ENCODE measurements at places on chromosomes 3 and 15.

DNA sequence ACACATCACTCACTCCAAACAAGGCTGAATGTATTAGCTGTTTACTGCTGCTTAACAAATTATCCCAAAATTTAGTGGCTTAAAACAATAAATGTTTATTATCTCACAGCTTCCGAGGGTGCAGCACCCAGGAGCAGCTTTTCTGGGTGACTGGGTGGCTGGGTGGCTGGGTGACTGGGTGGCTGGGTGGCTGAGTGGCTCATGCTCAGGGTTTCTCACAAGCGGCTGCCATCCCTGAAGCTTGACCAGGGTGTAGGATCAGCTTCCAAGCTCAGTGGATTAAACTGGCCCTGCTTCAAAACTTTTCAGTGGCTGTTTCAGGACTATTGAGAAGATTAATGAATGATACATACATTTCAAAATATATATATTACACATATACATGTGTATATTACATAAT lies 2.3 kb upstream of the CYP11A1 start:
- DNase-seq = no peak

GRCh38 chr3:73258057-73258456 lies 196.6 kb downstream of the EBLN2 start:
- DNase-seq = no peak

- no peak for DNase-seq
Observed at GRCh38 chr3:142846779-142847577, 41.9 kb downstream of the PCOLCE2 start.

DNA sequence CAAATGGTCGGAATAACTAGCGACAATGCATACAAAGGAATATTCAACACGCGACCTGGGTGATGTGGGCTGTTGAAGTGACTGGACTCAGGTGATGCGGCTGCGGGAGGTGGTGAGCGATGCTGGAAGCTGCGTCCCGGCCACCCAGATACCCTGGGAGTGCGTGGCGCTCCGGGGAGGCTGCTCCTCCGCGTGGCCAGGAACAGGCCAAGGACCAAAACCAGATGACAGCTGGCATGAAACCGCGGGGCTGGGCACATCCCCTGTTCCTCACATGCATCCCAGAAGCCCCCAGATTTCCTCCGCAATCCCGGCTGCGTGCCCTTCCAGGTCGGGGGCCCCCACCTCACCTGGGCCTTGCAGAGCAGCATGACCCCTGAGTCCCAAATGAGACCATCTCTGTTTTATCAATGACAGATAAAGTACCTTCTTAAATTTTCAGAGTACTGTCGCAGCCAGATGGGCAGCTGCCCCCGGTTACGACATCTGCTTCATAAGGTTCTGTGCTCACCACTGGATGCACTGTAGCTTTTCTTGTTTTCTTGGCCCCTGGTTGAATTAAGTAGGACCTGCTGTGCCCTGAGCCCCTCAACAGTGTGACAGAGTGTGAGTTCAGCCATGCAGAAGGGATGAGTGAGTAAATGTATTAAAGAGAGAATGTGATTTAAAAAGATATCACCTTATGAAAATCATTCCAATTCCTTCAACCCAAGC lies 278.2 kb downstream of the GABRG3 start:
- no peak for DNase-seq

GRCh38 chr15:40053831-40054604 lies 15.0 kb upstream of the SRP14 start:
- peak; percentile 41 for DNase-seq

DNA sequence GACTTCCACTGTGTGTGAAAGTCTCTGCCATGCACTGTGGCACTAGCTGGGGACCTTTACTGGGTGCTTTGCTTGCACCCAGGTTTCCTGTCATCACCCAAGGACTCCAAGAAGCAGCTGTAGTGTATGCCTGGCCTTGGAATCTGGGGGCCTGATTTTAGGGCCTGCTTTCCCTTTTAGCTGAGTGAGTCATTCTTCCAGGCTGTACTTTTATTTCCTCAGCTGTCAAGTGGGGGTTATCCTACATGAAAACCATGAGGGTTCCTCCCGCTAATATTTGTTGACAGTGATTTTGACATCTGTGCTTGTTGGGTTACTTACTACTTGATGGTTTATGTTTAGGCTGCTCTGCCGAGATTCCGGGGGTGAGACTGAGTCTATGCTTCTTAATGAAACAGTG lies 18.5 kb downstream of the GORASP1 start:
- DNase-seq = no peak

GRCh38 chr3:185399737-185400667 lies 37.1 kb downstream of the MAP3K13 start:
- DNase-seq = no peak

DNA sequence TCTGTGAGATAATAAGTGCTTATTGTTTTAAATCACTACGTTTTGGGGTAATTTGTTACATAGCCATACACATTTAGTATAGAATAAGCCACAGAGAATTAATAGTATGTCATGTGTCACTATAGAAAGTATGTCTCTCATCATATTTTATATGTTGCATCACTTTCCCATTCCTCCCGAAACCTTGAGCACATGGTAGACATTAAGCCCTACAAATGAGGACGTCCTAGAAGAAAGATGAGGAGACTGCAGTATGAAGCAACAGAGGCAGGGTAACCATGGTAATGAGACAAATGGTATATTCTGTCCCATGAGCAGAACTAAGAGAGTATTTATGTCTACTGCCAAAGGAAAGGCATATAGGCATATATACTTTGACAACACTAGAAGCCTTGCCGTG lies 720.2 kb downstream of the ROBO1 start:
- DNase-seq = no peak

DNA sequence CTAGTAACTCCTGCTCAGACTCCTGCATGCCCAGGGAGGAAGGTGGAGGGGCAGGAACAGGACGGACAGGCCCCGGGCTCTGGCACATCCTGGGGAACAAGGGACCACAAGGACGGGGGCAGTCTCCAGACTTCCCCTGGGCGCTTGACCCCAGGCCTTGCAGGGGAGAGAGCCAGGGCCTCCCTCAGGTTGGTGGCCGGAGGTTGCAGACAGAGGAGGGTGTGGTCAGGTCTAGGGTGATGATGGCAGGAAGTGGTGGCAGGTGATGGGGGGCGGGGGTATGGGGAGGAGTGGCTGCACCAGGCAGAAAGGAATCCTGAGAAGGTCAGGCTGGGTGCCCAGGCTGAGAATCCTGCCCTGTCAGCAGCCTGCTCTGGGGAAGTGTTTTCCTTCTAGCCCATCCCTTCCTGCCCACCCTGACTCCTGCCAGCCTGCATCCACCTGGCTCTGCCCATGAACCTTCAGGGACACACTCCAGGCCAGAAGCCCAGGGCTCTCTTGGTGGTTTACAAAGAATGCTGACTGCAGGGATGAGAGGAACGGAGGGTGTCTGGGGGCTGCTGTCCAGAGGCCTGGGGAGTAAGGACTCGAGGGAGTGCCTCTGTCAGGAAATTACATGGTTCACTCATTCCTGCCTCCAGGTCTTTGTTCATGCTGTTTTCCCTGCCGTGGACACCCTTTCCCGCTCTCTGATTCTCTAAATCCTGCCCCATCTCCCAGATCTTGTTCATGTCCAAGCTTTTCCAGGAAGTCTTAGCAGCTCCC lies 15.8 kb downstream of the LOXL1 start:
- no peak for DNase-seq

- DNase-seq = no peak
Observed at GRCh38 chr15:57614241-57614640, 22.5 kb downstream of the MYZAP start.

- no peak for DNase-seq
Observed at GRCh38 chr15:63401078-63401477, 19.4 kb upstream of the CA12 start.

GRCh38 chr15:51708013-51708412 lies 26.7 kb downstream of the SCG3 start:
- no peak for DNase-seq

DNA sequence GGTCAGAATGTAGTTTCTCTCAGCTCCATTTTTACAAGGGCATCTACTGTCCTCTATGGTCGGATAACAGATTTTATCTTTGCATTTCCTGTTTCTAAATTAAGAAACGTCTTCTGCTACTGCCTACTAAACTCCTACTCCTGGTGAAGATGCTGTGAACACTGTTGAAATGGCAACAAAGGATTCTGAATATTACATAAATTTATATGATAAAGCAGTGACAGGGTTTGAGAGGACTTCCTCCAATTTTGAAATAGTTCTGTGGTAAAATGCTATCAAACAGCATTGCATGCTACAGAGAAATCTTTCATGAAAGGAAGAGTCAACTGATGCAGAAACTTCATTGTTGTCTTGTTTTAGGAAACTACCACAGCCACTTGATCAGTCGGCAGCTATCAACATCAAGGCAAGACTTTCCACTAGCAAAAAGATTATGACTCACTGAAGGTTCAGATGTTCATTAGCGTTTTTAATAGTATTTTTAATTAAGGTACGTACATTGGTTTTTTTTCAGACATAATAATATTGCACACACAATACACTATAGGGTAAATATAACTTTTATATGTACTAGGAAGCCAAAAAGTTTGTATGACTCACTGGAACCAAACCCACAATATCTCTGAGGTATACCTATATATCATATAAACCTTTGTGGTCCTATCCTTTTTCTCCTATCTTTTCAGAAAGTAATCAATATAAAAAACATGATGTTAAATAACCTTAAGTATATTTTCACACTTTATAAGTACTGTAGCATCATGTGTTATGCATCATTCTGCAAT lies 156.1 kb downstream of the STAG1 start:
- no peak for DNase-seq

GRCh38 chr3:54836871-54837270 lies 91.0 kb downstream of the LRTM1 start:
- no peak for DNase-seq

GRCh38 chr15:64702816-64703631 lies 72.4 kb downstream of the RBPMS2 start:
- peak; percentile 83 for DNase-seq

GRCh38 chr15:79898369-79898768 lies 1.6 kb upstream of the MTHFS start:
- DNase-seq = no peak

DNA sequence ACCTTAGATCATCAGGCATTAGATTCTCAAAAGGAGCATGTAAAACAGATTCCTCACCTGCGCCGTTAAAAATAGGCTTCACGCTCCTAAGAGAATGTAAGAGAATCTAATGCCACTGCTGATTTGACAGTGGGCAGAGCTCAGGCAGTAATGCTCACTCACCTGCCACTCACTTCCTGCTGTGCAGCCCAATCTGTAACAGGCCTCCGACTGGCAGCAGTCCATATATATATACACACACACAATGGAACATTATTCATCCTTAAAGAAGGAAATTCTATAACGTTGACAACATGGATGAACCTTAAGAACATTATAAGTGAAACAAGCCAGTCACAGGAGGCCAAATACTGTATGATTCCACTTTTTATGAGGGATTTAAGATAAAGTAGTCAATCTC lies 24.5 kb downstream of the ZNF148 start:
- no peak for DNase-seq

GRCh38 chr3:132038198-132038825 lies 3.5 kb upstream of the CPNE4 start:
- DNase-seq = no peak

- DNase-seq = no peak
Observed at GRCh38 chr15:62241135-62241770, 76.2 kb upstream of the C2CD4B start.

DNA sequence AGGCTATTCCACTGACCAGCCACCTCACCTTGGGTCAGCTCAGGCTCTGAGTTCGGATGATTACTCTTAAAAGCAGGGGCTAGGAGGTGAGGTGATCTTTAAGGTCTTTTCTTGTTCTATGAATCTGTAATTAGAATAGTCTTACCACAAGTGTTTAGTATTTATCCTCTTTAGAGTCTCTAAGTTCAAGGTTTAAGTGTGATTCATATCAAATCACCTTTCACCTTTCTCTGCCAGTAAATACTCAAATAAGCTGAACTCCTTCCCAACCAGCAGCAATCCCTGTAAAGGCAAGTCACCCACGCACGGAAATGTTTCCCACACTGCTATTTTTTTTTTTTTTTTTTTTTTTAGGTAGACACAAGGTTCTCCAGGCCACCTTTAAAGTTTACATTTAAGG lies 14.5 kb upstream of the TMEM44 start:
- no peak for DNase-seq

DNA sequence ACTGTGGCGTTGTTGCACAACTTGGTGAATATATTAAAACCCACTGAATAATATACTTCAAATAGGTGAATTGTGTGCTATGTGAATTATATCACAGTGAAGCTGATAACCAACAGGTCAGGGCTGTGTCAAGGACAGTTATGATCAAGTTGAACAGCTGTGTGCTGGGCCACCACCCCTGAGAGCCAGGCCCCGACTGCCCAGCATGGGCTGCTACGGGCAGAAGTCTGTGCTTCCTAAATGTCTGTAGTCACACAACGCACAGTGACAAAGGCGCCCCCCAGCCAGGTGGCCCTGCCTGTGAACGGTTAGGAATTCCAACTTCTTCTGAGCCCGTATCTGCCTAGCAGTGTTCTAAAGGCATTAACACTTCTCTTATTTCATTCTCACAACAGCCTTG lies 32.8 kb downstream of the TKT start:
- DNase-seq = no peak

DNA sequence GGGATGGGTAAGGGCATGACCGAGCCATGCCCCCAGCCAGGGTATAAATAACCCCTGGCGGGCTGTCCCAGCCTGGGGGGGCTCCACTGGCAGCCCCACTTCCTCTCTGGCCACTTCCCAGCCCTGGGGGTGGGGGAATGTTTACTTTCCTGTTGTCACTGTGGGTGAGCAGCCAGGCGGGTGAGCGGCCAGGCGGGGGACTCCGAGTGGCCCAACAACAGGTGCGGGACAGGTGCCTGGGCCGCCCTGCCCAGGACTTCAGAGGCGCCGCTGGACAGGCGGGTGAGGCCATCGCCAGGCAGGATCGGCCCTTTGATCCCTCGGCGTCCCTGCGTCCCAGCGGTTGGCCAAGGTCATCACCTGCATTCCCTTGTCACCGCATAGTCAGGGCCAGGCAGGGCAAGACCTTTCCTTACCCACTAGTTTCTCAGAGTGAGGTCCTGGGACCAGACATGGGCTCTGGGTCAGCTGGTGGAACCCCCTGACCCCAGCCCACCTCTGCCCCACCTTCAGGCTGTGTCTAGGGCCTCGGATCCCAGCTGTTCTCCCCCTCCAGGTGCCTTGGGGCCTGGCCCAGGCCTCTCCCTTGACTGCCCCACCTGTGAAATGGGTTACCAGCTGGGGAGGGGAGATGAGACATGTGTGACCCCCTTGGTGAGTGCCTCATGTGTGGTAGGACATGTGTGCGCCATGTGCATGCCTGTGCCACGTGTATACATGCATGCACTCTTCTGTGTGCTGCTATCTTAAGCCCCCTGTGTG lies 16.6 kb downstream of the SEMA3F start:
- DNase-seq = no peak

Data from SJSA1 (cell line).